ENCODE measurements at places on chromosomes 12 and 14.

GRCh38 chr14:89185919-89186855 lies 230.8 kb downstream of the FOXN3 start:
- no peak for DNase-seq

- DNase-seq = no peak
These were observed 2.0 kb downstream of the CIROP start for GRCh38 chr14:23102801-23103200.

DNA sequence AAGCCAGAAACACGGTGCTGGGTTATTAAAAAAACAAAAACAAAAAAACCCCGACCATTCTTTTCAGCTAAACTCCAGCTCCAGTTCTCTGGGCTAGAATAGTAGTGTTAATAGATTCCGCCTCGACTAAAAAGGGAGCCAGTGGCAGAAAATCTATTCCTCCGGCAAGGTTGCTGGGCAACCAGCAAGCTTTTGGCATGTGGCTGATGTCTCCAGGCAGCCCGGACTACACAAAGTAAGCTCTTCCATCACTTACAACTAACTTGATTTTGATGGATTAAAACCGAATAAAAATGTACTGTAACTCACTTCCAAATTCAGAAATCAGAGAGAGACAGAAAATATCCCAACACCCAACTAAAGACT lies 126.4 kb upstream of the FOXN3 start:
- DNase-seq = no peak

DNA sequence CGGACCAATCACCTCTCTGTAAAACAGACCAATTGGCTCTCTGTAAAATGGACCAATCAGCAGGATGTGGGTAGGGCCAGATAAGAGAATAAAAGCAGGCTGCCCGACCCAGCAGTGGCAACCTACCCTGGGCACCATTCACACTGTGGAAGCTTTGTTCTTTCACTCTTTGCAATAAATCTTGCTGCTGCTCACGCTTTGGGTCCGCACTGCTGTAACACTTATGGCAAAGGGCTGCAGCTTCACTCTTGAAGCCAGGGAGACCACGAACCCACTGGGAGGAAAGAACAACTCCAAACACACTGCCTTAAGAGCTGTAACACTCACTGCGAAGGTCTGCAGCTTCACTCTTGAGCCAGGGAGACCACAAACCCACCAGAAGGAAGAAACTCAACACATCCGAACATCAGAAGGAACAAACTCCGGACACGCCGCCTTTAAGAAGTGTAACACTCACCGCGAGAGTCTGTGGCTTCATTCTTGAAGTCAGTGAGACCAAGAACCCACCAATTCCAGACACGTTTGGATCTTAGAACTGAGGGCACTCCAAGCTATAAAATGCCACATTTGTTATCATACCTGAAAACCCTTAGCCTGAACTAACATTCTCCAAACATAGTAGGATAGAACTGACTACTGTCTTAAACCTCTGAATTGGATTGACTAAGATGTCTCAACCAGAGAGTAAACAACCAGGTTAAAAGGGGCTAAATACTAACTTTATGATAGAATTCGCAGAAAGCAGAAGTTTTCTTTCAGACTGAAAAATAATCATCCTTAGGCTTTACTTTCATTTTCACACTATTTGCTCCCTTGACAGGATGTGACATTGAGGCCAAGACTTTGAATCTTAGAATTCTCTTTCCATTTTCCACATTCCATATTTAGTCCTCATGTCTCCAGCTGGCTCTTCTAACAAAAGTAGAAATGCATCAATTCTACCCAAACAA lies 33.6 kb downstream of the CDKL1 start:
- no peak for DNase-seq

DNA sequence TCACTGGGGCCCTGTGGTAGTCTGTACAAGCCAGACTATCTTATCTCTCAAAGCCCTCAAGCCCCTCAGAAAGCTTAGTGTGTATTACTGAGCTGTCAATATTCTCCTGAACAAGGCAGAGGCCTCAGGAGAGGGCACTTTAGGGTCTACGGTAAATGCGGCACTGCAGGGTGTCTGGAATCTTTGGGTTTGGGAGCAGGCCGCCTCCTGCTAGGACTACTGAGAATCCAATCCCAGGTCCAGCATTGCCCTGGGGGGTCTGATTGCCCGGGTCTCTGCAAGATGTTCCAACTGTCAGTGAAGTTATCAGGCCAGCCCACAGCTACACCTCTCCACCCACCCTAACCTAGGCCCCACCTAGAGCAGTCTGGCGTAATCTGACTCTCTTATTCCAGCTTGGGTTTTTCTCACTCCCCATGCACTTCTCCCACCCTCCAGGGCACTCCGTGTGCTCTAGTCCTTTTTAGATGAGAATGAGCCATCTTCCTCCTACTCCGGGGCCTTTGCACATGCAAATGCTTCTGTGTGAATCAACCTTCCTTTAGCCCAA lies 4.3 kb upstream of the ZFP36L1 start:
- DNase-seq = no peak

DNA sequence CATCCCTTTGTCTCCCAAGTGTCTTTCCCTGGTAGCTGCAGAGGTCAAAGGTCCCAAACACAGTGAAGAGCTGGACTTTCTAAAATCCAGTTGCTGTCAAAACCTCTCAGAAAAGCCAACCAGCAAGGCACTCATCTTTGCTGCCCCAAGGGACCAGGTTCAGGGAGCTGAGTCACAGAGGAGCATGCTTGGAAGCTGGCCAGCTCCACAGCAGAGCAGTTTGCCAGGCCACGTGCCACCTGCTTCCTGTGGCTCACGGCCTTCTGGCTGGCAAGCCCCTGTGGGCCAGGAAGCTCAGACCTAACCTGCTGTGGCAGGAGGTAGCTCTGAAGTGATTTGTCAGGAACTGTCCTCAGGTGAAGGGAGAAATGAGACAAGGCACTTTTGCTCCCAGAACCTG lies 3.6 kb downstream of the ISCU start:
- DNase-seq = peak; percentile 68

- peak; percentile 50 for DNase-seq
These were observed 82.2 kb downstream of the PPP2R5C start for GRCh38 chr14:101843665-101844064.

- no peak for DNase-seq
These were observed 1.1 kb downstream of the HOXC4 start for GRCh38 chr12:54054742-54055194.

DNA sequence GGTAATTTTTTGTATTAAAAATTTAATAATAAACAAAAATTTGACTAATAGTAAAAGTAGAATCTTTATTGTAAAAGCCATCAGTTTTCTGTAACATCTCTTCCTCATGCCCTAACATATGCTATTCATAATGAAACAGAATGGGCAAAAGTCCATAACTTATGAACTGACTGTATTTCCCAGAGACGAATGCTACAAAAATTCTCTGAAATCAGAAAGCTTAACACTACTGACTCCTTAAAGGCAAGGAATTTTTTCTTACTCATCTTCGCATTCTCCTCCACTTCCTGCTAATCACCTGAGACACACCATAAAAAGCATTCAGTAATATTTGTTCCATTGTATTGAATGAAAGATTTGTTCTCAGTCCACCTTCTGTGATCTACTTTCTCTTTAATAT lies 17.6 kb downstream of the MON2 start:
- DNase-seq = no peak

DNA sequence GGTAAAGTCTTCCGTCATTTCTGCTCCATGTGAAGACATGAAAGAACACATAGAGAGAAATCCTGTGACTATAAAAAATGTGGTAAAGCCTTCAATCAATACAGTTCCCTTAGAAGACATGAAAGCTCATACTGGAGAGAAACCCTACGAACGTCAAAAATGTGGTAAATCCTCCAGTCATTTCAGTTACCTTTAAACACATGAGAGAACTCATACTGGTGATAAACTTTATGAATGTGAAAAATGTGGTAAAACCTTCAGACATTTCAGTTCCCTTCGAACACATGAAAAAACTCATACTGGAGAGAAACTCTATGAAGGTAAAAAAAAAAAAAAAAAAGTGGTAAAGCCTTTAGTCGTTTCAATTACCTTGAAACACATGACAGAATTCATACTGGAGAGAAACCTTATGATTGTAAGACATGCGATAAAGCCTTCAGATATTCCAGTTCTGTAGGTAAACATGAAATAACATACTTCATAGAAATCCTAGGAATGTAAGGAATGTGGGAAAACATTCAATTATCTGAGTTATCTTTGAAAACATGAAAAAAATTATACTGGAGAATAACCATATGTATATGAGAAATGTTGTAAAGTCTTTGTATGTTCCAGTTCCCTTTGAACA lies 60.4 kb downstream of the MAP4K5 start:
- no peak for DNase-seq

GRCh38 chr12:49892084-49892731 lies 11.5 kb downstream of the FAIM2 start:
- no peak for DNase-seq

GRCh38 chr12:124618291-124618902 lies 51.0 kb upstream of the NCOR2 start:
- DNase-seq = no peak

GRCh38 chr12:68972595-68972994 lies 39.6 kb upstream of the CPM start:
- no peak for DNase-seq

DNA sequence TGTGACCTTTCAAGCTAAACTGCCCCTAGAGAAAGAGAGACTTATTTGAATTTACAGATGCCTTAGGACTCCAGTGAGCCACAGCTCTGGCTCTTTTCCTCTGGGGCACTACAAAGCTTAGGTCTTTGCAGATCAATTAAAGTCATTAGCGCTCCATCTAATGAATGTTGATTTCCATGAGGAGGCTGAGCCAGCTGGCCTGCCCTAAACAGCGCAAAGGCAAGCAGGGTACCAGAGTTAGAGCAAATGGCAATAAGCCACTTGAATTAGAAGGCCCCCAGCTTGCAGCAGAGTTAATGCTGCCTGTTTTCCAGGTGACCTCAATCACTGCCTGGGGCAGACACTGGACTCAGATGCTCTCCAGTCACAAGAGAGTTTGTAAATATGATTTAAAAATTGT lies 695.3 kb downstream of the DIO2 start:
- DNase-seq = no peak

DNA sequence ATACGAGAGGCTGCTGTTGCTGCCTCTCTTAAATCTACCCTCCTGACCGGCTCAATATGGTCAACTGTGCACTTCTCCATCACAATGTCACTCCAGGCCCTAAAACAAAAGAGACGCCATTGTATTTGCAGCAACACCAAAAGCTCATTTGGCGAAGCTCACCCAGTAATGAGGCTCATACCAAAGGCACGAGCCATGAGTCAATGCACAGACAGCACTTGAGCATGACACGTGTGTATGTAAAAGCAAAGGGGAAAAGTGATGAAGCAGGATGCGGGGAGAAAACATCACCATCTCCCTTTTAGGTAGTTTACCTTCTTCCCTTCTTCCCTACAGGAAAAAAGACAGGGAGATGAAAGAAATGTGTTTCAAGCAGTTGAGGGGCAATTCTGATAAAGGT lies 150.3 kb downstream of the FOXN3 start:
- DNase-seq = no peak

- DNase-seq = no peak
These were observed 518.1 kb downstream of the FSCB start for GRCh38 chr14:43988989-43989388.

DNA sequence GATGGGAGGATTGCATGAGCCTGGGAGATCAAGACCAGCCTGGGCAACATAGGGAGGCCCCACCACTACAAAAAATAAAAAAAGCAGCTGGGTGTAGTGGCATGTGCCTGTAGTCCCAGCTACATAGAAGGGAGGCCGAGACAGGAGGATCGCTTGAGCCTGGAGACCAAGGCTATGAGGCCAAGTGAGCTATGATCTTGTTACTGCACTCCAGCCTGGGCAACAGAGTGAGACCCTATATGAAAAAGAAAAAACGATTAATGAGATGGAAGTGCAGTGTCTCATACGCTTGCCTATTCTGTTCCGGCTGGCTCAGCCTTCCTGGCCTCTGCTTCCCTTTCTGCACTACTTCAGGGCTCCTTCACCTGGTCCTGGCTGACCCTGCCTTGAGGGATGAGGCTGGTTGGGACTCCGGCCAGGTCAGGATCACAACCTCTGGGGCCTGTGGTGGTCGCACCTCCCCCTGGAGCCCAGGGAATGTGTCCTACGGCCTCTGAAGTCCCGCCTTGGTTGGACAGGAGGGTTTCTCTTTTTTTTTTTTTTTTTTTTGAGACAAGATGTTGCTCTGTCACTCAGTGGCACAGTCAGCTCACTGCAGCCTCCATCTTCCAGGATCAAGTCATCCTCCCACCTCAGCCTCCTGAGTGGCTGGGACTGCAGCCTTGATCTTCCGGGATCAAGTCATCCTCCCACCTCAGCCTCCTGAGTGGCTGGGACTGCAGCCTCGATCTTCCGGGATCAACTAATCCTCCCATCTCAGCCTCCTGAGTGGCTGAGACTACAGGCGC lies 10.7 kb downstream of the TEDC1 start:
- no peak for DNase-seq

- DNase-seq = no peak
These were observed 8.7 kb downstream of the STAC3 start for GRCh38 chr12:57242329-57242690.

DNA sequence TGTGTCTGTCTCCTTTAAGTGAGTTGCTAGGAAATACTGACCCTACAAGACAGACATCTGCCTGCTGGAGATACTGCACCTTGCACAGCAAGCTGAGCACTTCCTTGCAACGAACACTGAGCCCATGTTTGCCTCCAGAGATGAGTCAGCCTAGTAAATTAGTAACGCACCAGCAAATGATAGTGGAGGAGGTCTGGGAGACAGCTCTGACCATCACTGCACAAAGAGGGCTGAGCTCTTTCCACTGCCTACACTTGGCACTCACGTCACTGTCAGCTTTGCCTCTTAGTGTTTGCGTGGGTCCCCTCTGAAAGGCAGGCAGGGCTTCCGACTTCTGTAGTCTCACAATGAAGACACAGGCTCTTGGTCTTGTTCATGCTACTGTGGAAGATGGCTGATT lies 109.0 kb downstream of the APAF1 start:
- no peak for DNase-seq

GRCh38 chr14:54489731-54490444 lies 1.1 kb upstream of the GMFB start:
- no peak for DNase-seq

- DNase-seq = no peak
These were observed 89.9 kb downstream of the SLC24A4 start for GRCh38 chr14:92412912-92413311.

- DNase-seq = no peak
These were observed 531 bp upstream of the EML1 start for GRCh38 chr14:99792551-99793212.

- DNase-seq = no peak
These were observed 15.7 kb downstream of the OR10P1 start for GRCh38 chr12:55652352-55652751.

- no peak for DNase-seq
These were observed 37.7 kb downstream of the RAB35 start for GRCh38 chr12:120078868-120079267.

GRCh38 chr14:89280600-89280999 lies 136.4 kb downstream of the FOXN3 start:
- no peak for DNase-seq

DNA sequence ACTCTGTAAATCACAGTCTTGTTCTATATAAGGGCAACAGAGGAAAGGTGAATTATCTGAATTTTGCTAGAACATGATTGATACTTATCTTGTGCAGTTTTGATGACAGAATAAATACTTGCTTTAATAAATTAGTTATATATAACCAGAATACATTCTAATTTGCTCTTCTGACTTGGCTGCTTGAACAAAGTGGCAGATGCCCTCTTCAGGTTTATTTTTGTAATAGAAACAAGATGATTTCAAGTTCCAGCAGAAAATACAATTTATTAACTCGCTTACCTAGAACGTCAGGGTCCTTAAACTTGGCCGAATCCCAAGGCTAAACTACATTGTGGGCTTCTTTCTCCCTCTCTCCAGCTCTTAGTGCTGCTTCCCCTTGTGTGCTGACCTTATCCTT lies 57.6 kb upstream of the SSTR1 start:
- no peak for DNase-seq
